Posterior cingulate gyrus (tissue), 11 donors: ENCODE measurements at places on chromosomes 1 and 21.

GRCh38 chr1:231839999-231840398 is 213.4 kb downstream of the DISC1 start:
- no peak for DNase-seq

GRCh38 chr21:31318971-31319370 is 25.1 kb downstream of the TIAM1 start:
- no peak for DNase-seq

DNA sequence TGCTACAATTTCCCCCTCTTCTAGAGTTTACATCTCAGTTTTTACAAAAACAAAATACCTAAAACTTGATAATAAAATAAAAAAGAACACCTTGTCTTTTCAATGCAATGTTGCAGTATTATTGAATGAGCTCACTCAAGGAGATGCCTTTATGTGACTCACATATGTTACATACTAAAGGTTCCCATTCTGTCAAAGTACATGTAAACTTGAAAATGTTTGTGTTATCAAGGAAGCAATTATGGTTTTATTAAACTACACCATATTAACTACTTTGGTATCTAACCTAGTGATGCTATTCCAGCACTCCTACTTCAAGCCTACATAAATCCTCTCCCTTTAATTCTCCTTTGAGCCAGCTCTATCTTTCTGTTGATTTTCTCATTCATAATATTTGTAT is 658.3 kb downstream of the PTPRC start:
- DNase-seq: no peak

GRCh38 chr1:174406421-174406820 is 41.3 kb upstream of the GPR52 start:
- no peak for DNase-seq

GRCh38 chr1:218667781-218668516 is 322.8 kb downstream of the TGFB2 start:
- no peak for DNase-seq
